ENCODE measurements at places on chromosomes 4 and X.

DNA sequence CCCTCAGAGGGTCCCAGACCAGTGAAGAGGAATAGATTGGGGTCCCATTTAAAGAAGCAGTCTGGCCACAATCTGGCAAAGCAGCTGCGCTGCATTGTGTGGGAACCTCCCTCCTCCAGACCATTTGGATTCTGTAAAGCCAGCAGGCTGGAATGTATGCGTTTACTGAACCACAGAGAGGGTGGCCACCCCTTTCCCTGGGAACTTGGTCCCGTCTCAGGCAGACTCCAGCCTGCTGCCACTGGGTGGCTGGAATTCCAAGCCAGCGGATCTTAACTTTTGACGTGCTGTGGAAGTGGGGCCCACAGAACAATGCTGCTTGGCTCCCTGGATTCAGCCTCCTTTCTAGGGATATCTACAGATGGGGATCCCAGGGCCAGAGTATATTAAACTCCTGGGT is 307.2 kb downstream of the DACH2 start:
- DNase-seq: no peak

GRCh38 chrX:68508799-68509198 is 9.9 kb downstream of the YIPF6 start:
- DNase-seq: no peak

GRCh38 chr4:147821555-147821954 is 89.7 kb downstream of the ARHGAP10 start:
- DNase-seq: no peak

GRCh38 chrX:10507181-10507580 is 113.2 kb downstream of the MID1 start:
- no peak for DNase-seq

GRCh38 chrX:1561164-1561563 is 24.2 kb upstream of the P2RY8 start:
- no peak for DNase-seq

- DNase-seq: no peak
Observed at GRCh38 chr4:128287141-128287870, at the start of gene PGRMC2. Gene PGRMC2, minus strand, starts transcription at chr4:128287813. Its CDS starts 23 bp downstream, at chr4:128287790.

DNA sequence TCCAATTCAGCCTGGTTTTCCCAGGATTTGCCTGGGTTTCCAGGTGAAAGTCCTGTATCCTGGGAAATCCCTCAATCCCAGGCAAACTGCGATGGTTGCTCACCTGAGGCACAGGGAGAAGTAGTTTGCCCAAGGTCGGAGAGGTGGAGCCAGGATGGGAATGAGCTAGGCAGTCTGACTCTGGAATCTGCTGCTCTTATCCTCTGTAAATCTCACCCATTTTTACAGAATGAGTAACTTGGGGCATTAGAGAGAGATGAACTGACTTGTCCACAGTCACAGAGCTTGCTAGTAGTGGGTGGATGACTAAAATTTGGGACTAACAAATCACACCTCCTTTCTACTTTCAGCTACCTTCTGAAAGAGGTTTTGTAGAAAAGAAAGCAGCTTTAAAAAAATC is 9.8 kb upstream of the ARX start:
- no peak for DNase-seq

DNA sequence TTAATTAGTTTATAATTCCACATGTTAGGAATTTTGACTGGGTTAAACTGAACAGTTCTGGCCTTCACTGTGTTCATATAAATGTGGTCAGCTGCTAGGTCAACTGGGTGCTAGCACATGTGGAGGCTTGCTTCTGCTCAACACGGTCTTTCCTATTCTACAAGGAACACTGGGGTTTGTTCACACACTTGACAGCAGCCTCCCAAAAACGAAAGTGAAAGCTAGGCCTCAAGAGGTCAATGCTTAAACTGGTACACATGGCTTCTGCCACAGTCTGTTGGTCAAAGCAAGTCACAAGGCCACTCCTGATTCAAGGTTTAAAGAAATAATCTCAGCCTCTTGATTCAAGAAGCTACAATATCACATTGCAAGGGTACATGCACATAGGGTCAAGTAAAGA is 126.5 kb downstream of the QDPR start:
- no peak for DNase-seq

DNA sequence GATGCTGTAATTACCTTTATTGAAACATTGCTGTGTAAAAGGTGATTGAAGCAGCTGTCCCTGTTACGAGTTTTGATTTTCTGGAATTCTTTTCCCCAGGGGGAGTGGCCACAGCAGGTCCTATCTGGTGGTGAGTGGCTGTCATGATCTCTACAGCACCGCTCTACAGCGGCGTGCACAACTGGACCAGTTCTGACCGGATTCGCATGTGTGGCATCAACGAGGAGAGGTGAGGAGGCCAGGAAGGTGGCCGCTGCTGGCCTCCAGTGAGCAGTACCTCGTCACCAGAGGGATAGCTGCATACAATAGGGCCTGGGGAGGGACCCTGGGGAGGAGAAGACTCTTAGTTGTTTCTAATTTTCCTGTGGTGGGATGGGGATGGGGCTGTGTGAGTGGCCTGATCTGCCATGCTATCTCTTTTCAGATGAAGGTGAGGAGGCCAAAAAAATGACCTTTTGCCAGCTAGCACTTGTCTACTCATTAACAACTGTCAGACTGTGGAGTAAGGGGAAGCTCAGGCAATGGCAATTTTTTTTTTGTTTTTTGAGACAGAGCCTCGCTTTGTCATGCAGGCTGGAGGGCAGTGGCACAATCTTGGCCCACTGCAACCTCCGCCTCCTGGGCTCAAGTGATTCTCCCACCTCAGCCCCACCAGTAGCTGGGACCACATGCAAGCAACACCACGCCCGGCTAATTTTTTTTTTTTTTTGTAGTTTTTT is 22.8 kb downstream of the BCORL1 start:
- DNase-seq: no peak

- DNase-seq: no peak
Observed at GRCh38 chrX:115650916-115651315, 89.9 kb downstream of the PLS3 start.

GRCh38 chr4:173284463-173284862 is 49.7 kb downstream of the HMGB2 start:
- DNase-seq: no peak

DNA sequence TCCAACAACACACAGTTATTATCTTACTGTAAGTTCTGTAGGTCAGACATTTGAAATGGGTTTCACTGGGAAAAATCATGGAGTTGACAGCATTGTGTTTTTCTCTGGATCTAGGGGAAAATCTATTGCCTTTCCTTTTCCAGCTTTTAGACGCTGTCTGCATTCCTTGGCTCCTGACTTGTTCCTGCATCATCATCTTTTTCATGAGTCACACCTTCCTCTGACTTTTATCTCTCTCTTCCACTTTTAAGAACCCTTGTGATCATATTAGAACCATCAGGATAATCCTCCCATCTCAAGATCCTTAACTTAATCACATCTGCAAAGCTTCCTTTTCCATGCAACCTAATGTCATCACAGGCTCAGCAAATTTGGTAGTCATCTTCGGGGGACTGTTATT is 1454.8 kb downstream of the RPA4 start:
- no peak for DNase-seq

DNA sequence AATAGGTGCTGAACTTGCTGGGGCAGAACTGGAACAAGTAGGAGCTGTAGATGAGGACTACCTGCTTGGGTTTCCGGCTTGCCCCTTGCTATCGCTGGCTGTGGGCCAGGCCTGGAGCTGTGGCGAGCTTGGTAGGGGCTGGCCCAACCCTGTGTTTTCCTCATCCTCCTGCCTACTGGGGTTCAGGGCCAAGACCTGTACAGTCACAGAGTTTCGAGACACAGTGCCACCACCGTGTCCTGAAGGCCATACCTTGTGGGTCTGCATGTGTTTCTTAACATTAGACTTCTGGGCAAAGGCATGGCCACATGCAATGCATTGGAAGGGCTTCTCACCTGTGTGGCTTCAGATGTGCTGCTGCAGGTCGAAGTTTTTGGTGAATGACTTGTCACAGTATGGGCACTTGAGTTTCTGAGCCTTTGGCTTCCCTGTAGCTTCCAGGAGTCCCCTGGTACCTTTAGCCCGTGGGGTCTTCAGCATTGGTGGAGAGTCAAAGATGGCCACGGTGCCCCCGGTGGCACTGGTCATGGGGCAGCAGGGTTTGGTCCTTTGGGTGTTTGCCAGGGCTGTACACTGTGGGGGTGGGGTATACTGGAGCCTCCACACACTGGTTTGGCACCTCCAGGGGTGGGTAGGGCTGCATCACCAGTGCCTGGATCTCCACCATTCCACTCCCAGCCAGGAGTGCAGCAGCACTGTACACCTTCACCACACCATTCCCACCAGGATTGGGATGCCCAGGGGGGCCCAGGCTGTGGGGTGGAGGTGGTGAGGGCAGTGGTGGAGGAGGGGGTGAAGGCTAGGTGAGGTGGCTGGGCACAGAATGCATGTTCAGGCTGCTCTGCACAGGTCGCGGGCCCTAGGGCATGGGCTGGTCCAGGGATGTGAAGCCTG is 52.1 kb downstream of the CFAP299 start:
- DNase-seq: no peak

GRCh38 chr4:66501997-66502396 is 831.7 kb upstream of the EPHA5 start:
- DNase-seq: no peak

DNA sequence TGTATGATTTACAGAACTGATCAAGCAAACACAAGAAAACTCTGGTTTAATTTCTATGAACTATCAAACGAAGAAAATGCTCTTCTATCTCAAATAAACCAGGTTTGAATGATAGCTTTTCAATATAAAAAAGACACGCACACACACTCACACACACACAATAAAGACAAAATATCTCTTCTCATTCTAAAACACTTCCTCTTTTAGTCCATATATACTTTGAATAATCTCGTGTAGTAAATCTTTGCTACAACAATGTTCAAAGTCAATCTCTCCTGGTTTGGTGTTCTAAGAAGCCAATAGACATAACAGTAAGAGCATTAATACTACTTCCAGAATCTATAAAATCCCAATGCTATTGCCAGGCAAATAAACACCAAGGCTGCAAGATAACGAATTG is 13.3 kb downstream of the CXCL2 start:
- DNase-seq: no peak

DNA sequence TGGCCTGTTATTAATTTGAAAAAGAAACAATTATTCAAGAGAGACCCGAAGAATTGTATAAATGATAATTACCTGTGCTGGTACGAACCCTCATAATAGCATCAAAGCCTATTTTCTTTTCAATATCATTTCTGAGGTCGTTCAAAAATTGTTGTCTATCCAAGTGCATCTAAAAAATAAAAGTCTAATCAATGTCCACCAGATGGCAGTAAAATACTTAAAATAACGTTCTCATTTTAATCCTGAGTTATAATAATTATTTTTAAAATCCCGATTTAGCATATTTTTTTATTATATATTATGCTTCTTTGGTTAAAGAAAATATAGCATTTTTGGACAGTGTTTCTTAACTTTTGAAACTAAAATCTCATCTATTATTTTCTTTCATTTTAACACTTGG is 55.7 kb downstream of the METTL14 start:
- no peak for DNase-seq

DNA sequence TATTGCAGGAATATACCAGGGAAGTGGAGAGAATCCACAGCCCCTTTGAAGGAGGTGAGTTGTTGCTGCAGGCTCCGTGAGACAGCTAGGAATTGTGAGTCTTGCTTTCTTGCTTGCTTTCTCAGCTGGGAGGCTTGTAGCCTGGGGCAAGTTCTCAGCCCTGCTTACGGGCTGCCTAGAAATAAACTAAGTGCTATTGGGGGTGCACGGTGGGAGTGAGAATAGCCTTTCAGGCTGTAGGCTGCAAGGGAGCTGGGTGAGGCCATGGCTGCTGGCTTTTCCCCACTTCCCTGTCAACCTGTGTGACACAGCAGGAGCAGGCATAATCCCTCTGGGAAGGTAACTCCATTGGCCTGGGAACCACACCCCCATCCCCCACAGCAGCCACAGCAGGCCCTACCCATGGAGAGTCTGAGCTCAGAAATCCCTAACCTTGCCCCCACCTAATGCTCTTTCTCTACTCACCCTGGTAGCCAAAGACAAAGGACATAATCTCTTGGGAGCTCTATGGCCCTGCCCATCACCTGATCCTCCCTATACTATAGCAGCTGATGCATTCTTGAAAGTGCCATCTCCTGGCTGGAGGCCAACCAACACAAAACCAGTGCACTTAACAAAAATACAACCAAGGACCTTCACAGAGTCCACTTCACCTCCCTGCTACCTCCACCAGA is 113.0 kb downstream of the MMRN1 start:
- DNase-seq: no peak

GRCh38 chr4:152512483-152512882 is 23.4 kb downstream of the FBXW7 start:
- DNase-seq: no peak

DNA sequence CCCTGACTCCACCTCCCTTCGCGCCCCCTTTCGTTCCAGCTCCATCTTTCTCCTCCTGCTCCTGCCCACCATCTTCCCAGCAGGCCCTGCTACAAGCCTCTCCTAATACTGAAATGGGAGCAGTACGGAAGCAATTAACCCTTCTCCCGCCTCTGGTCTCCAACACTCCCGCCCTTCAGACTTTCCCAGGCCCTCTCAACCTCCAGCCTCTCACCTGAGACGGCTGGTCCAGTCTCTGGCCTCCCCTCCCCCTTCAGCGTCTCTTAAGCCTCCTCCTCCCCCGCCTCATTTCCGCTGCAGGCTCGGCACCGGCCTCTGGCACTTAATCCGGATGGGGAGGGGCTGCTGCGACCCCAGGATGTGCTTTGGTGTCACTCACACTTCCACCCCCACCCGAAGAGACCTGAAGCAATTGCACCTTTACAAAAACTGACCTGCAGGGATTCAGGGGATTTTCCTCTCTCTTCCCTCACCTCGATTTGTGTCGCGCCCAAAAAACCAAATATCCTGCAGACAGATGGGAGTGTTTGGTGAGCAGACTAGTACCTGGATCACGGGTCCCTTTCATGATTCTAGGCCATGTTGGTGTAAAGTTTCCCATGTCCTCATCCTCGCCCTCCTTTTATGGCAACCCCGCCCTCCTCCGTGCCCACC is 657 bp downstream of the TCEAL8 start:
- no peak for DNase-seq

DNA sequence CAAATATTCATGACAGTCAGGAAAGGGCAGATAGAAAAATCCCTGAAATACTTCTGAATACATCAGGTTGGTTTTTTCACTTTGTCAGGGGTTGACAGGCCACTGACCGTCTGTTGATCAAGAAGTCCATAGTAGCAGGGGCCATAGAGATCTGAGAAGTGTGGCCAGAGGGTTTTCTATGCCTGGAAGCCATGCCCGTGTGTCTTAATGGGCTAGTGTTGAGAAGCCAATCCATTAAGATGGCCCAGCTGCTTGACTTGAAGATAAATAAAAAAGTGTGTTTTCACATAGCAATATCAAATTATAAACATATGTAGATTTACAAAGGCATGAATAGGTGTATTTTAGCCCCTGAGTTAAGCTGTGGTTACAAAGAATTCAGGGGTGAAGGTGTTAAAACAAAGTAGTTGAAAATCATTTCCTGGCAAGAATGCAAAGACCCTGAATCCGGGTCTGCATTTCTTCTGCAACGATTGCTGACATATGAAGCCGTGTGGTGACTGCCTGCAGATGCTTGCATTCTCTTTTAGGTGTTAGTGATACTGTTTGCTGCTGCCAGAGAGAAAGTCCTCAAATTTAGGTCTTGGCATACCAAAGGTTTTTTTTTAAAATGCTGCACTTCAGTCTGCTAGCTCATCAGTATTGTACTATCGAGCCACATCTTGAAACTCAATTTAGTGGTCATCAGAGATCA is 9.3 kb upstream of the LIMCH1 start:
- DNase-seq: no peak

All from stimulated activated CD8-positive, alpha-beta memory T cell treated with anti-CD3 and anti-CD28 coated beads, Interleukin-7, amount 100 ng/mL, for 1 hour (primary cell).